Muscle of back (tissue), 13 donors: ENCODE measurements at places on chromosomes 6 and 20.
A peak's percentile ranks its signal among the peaks of the same experiment; 100 is the strongest.

DNA sequence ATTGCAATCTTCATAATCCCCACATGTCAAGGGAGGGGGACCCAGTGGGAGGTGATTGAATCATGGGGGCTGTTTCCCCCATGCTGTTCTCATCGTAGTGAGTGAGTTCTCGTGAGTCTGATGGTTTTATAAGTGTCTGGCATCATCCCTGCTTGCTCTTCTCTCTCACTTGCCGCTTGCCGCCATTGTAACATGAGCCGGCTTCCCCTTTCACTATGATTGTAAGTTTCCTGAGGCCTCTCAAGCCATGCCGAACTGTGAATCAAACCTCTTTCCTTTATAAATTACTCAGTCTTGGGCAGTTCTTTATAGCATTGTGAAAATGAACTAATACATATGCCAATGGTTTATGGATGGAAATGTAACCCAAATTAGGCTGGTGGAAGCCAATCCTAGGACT is 109.4 kb upstream of the AKAP12 start:
- no peak for DNase-seq

DNA sequence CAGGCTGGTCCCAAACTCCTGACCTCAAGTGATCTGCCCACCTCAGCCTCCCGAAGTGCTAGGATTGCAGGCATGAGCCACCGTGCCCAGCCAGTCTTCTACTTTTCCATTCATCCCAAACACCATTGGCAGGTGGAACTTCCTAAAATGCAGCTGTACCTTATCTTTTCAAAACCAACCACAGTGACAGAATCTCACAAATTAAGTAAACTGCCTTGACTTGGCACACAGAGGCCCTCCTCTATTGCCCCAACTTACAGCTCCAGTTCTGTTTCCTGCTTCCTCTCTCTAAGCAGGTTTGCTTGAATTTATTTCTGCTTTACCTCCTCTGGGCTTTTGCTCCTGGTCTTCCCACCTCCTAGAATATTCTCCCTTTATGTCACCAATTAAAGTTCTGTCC is 7.6 kb downstream of the MYB start:
- DNase-seq, result no peak

DNA sequence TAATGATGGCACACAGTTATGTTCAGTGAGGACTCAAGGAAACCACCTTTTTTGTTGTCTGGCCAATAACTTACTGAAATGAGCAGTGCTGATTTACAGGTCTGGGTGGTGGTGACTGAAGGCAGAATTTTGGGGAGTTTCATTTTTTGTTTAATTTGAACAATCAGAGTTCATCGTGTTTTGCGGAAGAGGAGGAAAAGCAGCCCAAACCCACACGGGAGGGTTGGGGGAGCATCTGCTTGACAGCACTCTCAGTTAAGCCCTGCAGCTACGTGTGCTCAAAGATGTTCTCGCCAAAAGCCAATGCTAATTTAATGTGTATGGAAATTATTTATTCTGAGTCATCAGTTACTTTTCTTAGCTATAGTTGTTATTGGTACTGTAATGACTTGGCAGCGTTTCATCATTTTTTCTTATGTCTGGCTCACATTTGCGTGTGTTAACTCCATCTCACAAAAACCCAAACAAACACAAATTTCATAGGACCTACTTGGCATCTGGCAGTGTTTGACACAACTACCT is 89.2 kb downstream of the UST start:
- DNase-seq, result peak; percentile 48

DNA sequence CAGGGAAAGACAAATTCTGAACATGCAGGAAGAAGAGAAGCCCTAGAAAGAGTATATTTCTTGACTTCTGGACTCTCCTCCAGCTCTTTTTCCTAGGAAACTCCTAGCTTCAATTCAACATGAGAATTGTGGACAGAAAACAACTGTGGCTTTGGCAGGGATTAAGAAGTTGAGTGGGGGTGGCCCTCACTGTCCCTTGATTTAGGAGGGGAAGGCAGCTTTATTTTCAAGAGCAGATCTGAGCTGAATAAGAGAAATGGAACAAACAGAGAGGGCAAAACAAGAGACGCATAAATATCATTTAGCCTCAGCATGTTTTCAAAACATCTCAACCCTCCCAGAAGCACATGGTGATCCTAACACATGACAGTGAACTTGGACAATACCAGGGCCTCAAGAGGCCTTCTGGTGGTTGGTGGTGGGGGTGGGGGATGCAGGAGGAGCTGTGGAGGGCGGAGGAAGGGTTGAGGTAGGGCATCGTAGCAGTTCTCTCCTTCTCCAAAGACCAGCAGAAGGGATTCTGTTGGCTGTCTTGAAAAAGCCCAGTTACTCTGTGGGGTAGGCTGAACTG is 21.1 kb upstream of the TAGAP start:
- no peak for DNase-seq
